ENCODE measurements at places on chromosomes 4 and X.

- DNase-seq: no peak
Observed at GRCh38 chr4:173700650-173701049, 170.6 kb upstream of the HAND2 start.

DNA sequence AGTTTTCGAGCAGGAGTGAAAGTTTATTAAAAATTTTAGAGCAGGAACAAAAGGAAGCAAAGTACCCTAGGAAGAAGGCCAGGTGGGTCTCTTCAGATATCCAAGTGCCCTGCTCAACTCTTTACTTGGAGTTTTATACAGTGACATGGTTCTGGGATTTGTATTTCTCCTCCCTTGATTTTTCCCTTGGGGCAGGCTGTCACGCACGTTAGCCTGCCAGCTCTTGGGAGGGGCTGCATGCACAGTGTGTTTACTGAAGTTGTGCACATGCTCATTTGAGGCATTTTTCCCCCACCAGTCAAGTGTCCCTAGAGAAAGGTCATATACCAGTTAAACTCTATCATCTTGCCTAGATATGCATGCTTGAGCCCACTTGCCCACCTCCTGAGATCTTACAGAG is 102.5 kb upstream of the GABRA2 start:
- no peak for DNase-seq

DNA sequence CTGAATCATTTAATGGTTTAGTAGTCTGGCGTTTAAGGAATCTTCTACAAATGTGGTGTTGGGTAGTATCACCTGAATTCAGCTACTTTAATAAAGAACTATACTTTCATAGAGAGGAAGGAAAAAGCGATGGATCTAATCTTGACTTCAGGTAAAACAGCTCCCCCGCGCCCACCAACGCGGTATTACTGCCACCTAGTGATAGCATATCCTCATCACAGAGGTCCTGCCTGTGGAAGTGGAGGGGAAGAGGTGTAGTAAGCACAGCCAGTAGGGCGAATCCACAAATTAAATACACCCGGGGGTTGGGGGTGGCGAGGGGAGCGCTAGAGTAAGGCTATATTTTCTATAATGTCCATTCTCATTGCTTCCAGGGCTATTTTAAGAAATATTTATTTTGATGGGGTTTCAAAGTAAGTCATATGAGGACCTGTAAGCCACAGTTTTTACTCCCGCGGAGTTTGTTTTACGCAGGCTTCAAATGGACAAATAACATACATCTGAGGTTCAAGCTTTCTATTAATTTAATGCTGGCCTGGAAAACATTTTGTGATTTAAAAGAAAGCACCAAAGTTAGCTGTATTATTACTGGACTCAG is 8.3 kb upstream of the DAPP1 start:
- peak; percentile 64 for DNase-seq

- DNase-seq: no peak
Observed at GRCh38 chr4:38385093-38386004, 278.6 kb upstream of the KLF3 start.

DNA sequence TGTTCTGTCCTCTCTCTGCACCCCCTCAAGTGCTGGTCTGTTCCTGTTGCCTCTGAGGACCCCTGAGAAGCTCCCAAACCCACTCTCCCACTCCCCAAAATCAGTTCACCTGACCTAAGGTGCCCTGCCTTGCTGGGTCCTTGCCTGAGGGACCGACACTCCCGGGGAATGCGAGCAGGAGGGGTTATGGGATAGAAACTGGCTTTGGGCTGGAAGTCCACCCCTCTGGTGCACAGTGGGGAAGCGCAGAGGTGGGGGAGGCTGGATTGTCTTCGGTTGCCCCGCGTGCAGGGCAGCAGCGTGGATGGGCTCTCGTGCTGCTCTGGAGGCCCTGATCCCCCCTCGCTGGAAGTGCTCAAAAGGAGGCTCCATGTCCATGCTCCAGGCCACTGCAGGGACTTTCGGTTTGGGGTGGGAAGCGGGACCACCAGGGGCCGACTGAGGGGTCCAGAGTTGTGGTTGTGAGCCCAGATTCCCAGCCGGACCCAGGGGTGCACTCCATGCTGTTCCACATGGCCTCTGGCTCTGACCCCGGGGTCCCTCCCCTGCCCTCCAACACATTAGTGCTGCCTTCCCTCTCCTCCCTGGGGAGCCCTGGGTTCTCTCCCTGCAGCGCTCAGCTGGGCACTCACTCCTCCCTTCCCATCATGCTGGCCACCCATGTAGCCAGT is 7.6 kb downstream of the SORCS2 start:
- DNase-seq: no peak

DNA sequence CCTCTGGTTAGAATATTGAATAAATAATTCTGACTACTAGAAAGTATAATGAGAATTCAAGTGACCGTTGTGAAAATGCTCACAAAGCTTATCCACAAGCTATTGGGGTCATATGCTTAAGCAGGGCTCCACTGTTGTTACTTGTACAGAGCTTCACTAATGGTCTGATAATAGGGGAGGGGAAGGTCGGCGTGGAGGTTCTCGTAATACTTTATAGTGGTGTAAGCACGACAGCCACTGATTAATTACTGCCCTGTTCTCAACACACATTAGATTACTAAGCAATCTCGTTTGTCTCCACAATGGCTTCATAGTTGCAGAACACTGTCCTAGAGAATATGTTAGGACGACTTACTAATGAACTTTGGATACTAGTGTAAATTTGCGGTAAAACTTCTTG is 11.6 kb downstream of the UNC5C start:
- no peak for DNase-seq

GRCh38 chr4:85837439-85837733 is 362.4 kb downstream of the ARHGAP24 start:
- no peak for DNase-seq

DNA sequence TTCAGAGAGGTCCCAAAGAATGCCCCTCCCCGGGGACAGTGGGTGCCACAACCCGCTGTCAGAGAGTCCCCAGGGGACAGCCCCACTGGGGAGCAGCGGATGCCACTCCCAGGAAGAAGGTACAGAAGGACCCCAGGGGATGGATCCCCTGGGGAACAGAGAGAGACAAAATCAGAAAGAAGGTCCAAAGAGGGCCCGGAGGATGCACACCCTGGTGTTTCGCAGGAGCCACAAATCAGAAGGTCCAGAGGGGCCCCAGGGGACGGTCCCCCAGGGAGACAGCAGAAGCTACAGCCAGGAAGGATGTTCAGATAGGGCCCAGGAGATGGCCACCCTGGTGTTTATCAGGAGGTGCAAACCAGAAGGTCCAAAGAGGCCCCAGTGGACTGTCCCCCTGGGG is 1.4 kb downstream of the TEX13D start:
- DNase-seq: no peak

- no peak for DNase-seq
Observed at GRCh38 chr4:185550933-185551332, 15.6 kb upstream of the PDLIM3 start.

- no peak for DNase-seq
Observed at GRCh38 chrX:115017455-115017854, at the start of gene IL13RA2. TSS of gene IL13RA2 (minus strand) at chrX:115017616. CDS start at chrX:115017269, 347 bp downstream.

GRCh38 chr4:188417181-188417580 is 277.9 kb downstream of the TRIML1 start:
- DNase-seq: no peak

GRCh38 chr4:37646247-37646646 is 39.9 kb downstream of the RELL1 start:
- no peak for DNase-seq

- no peak for DNase-seq
Observed at GRCh38 chr4:154276496-154276895, 215.1 kb downstream of the DCHS2 start.

DNA sequence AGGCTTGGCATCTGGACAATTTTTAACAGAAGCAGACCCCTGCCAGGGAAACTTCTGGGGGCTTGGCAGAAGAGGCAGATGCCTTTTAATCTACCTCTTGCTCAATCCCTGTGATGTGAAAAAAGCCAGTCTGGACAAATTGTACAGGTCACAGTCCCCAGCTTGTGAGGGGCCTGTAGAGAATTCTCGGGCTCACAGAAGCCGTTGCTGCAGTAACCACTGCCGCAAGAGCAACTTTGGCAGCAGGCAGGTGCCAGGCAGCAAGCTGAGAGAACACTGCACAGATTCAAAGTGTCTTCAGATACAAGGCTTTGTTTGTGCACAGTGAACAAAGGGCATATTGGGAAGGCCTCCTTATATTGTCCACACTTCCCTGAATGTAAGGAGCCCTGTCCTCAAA is 11.7 kb downstream of the GPKOW start:
- DNase-seq: no peak

DNA sequence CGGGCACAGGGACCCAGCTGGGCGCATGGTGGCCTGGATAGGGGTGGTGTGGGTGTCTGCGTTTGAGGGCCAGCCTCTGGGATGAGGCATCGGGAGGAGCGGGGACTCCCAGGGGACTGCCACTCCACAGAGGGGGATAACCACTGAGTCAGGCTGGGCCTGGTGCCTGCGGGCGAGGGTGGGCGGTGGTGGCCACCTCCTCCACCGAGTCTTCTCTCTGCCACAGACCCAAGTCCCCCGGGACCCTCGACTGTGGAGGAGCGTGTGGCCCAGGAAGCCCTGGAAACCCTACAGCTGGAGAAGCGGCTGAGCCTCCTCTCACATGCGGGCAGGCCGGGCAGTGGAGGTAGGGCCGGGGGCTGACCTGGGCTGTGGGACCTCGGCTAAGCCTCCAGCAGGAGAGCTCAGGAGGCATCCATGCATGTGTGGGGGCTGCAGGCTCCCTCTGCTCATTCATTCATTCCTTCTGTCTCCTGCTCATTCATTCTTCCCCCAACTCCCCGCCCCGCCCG is 26.4 kb downstream of the DOK7 start:
- DNase-seq: no peak

GRCh38 chr4:7780751-7781348 is 158.8 kb downstream of the AFAP1 start:
- DNase-seq: no peak

- no peak for DNase-seq
Observed at GRCh38 chr4:172393220-172393619, 580.0 kb downstream of the GALNTL6 start.

DNA sequence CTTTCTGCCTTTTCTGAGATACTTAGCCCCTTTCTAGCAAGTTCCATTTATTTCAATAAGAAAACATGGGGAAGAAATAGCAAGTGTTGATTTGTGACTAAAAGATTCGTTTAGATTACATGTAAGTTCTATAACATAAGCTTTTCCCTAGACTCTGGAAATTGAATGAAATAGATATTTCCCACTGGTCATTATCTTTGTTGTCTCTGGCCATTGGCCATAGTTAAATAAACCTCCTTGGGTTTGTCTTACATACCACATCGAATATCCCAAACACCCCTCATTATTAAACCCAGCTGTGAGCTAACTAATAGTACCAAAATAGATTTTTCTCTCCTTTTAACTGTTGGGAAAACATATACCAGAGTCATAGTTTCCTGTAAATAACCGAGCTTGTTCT is 534.8 kb downstream of the IQCM start:
- no peak for DNase-seq

- no peak for DNase-seq
Observed at GRCh38 chr4:164904336-164904735, 27.4 kb downstream of the APELA start.

- DNase-seq: no peak
Observed at GRCh38 chr4:37392521-37393255, 148.1 kb downstream of the NWD2 start.

DNA sequence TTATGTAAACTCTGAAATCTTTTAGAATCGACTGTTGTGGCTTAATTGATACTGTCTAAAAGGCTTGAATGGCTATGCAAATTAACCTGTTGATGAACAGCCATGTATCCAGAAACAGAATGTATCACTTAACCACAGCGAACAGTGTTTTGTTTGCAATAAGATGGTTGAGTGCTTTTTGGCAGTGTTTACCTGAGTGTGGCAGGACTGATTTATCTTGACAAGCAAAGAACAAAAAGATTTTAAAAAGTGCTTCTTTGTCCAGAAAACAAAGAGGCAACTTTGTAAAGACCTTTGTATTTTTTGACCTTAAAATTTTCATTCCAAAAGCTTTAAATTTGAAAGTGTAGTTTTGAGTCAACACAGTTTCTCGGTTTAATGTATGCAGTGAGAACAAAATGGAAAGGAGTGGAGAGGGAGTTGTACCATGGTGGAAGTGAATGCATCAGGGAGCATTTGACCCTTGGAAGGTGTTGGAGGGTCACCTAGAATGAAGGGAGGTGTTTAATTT is 18.0 kb downstream of the ARHGAP10 start:
- DNase-seq: no peak

- DNase-seq: no peak
Observed at GRCh38 chr4:99668472-99668871, 10.8 kb upstream of the C4orf54 start.

- no peak for DNase-seq
Observed at GRCh38 chr4:100016191-100016590, 66.1 kb upstream of the H2AZ1 start.

DNA sequence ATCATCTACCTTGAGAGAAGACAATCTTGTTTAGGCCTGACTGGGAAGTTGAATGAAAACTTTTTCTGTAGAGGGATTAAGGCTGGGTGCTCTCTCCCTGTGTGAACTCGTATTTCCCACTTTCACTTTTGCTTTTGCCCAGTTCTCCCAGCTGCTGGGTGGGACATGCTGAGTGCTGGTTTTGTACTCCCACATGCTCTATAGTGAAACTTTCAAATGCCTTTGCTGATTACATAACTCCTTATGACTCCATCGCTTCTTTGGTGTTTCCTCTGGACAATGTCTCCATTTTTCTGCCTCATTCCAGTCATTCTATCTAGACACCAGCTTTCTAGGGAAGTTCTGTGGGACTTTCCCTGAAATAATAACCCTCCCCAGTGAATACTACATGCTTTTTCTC is 100.5 kb downstream of the CLNK start:
- DNase-seq: no peak

DNA sequence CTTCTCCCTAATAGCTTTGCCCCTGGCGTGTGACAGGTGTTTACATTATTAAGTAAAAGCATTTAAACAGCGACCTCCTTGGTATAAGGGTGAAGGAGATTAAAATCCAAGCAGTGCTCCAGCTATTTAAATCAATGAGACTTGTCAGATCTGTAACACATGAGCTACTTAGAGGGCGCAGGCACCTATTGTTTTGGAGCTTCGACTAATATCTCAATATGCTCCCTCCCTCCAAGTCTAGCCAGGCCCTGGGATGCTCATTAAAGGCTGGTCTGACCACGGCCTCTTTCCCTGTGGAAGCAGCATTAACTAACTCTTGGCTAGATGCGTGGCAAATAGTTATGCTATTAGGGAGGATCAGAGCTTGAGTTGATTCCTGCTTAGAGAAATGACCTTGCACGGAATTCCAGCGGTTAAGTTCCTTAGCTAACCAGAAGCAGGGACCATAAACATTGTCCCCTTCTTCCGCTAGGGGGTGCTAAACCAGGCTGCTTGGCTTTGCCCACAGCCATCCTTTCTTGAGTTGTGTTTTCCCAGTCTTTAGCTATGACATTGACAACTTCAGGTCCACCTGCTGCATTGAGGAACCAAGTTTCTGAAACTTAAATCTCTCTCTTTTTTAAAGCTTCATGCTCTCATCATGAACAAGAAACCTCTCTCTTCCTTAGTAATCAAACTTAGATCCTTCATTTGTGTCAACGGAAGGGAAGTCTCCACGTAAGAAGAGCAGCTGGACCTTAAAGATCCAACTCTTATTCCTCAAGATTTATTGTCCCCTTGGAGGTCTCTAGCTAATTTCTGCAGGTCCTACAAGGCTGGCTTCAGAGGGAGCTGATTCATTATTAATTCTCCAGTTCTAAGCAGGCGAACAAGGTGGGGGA is 80.7 kb upstream of the IGFBP7 start:
- no peak for DNase-seq

- no peak for DNase-seq
Observed at GRCh38 chrX:104696667-104697066, 130.7 kb downstream of the IL1RAPL2 start.

GRCh38 chrX:67922966-67923365 is 379.1 kb downstream of the AR start:
- DNase-seq: no peak

All from activated T-cell treated with anti-CD3 and anti-CD28 coated beads for 24 hours (primary cell).